ENCODE measurements at places on chromosomes 5 and 9.

DNA sequence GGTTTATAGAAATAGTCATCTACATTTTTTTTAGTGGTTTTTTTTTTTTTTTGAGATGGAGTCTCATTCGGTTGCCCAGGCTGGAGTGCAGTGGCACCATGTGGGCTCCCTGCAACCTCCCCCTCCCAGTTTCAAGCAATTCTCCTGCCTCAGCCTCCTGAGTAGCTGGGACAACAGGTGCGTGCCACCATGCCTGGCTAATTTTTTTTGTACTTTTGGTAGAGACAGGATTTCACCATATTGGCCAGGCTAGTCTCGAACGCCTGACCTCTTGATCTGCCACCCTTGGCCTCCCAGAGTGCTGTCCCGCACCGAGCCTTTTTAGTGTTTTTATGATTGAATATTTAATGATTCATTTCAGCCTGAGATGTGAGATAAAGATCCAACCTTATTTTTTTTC is 27.3 kb downstream of the ANKRD33B start:
- no peak for DNase-seq

DNA sequence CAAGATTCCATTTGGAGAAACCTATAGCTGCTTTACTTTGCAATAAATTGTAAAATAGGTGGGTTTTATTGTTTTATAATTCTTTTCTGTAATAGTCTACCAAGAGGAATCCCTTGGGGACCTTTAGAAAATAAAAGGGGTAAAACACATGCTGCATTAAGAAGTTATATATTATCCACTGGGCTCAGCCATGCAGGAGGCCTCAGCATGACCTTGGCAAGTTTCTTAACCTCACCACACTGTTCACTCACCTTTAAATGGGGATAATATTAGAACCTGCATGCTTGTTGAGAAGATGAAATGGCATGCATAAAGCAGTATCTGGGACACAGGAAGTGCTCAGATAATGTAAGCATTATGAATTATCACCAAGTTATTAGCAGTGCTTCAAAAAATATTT is 120.2 kb downstream of the SEMA5A start:
- no peak for DNase-seq

- DNase-seq = no peak
These were observed 107.4 kb downstream of the JAKMIP2 start for GRCh38 chr5:147675168-147675567.

DNA sequence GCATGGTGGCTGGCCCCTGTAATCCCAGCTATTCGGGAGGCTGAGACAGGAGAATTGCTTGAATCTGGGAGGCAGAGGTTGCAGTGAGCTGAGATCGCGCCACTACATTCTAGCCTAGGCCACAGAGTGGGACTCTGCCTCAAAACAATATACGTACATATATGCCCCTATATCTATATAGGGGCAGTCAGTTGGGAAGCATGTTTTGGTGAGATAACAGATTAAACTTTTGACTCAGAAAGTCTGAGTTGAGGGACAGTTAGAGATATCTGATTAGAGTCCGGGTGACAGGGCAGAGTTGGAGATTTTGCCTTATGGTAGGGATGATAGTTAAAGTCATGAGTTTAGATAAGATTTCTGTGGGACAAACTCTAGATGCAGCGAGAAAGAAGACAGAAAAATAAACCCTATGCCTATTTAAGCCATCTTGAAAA is 71.8 kb upstream of the ALDH1A1 start:
- DNase-seq = no peak

- peak; percentile 2 for DNase-seq
These were observed 194 bp upstream of the RXFP3 start for GRCh38 chr5:33936004-33936380.

GRCh38 chr5:65721720-65722574 is at the start of the genes NLN and SGTB:
Gene NLN, plus strand, starts transcription at chr5:65722205. Its CDS starts 169 bp downstream, at chr5:65722374.
Gene SGTB, minus strand, starts transcription at chr5:65722109. Its CDS starts 1,302 bp downstream, at chr5:65720807.
- peak; percentile 81 for DNase-seq

- no peak for DNase-seq
These were observed 71.8 kb downstream of the STX17 start for GRCh38 chr9:99978221-99978620.

DNA sequence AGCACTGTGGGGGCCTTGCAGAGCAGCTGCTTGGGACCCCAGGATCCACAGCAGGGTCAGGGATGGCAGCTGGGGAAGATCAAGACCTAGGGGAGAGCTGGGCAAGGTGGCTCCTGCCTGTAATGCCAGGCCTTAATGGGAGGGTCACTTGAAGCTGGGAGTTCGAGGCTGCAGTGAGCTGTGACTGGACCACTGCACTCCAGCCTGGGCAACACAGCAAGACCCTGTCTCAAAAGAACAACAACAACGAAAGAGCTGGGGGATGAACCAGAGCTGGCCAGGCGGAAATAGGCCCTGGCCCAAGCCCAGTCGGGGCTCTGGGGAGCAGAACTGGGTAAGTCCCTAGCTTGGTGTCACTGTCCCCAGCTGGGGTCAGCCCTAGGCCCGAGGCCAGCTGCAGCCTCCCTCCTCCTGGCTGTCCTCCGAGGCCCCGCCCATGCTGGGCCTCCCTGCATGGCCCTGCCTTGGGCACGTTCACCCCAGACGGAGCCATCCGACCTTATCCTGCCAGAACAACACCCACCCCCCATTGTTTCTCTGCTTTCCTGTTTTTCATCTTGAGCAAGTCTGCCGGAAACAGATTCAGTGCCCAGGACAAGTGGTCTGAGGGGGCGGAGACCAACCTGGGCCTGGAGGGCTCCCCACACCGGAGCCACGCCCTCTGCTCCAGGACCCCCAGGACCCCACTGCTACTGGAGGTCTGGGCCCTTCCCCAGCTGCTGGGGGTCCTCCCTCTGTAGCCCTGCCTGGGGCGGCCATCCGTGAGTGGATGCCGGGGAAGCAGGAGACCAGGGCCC is 1.9 kb downstream of the DIPK1B start:
- DNase-seq = no peak

DNA sequence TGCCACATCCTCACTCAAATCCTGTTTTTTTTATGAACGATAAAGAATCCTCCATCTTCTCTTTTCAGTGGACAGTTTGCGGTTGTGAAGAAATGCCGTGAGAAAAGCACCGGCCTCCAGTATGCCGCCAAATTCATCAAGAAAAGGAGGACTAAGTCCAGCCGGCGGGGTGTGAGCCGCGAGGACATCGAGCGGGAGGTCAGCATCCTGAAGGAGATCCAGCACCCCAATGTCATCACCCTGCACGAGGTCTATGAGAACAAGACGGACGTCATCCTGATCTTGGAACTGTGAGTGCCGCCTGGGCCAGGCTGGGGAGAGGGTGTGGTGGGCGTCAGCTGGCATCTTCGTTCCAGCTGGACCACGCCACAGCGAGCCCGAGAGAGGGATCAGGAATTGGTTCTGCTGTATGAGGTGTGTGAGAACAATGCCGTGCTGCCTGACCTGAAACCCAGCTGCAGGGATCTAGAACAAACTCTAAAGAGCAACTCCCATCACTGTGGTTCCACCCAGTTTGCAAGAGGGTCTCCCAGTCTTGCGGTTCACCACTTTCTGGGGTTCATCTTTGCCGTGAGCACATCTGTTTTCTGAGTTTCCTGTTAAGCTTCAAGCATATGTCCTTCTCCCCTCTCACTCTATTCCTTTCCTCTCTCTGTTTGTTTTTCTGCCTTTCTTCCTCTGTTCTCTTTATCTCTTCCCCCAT is 107.4 kb downstream of the DAPK1 start:
- DNase-seq = no peak

DNA sequence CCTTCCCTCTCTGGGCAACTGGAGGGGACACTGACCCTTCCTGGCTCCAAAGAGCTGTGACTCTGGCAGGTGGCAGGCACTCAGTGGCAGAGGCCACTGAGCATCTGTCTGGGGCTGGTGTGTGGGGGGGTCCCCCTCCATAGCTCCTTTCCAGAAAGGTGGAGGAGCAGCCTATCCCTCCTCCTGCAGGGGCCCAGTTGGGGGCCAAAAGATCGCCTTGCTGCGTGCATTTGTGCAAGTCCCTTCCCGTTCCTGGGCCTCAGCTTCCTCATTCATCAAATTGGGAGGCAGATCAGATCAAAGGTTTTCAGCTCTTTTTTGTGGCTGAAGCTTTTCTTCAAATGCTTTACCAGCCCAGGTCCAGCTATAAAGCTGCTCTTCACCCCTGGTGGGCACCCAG is 77.7 kb downstream of the NTNG2 start:
- DNase-seq = no peak

DNA sequence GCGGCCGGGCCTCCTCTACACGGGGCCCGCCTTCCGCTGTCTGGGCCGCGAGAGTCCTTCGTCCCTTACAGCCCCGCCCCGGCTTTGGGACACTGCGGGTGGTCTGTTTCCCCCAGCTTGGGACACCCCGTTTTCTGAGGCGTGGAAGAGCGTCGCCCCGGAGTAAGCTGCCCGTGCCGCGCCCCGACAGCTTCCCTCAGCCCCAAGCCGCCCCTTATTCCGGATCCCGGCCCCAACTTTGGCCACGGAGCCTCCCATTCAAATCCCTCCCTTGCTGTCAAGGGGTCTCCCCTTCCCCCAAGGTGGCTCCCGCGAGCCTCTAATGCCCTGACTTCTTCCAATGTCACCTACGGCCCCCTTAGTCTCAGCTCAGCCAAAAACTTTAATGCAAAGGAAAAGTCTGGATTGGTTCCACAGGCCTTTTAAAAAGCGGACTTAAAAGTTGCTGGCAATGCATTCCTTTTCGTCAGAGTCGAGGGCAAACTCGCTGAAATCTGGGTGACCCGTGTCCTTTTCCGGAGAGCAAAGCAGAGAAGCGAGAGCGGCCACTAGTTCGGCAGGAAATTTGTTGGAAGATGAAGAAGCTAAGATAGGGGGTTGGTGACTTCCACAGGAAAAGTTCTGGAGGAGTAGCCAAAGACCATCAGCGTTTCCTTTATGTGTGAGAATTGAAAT is 19.8 kb downstream of the EXOSC2 start:
- DNase-seq = no peak

Measured in stimulated activated CD4-positive, alpha-beta T cell treated with anti-CD3 and anti-CD28 coated beads, Interleukin-1b, Interleukin-23, amount 100 ng/mL, for 1 hour (primary cell).